ENCODE measurements at places on chromosomes 4 and X.

GRCh38 chr4:89196745-89197144 lies 85.4 kb downstream of the TIGD2 start:
- DNase-seq: no peak

DNA sequence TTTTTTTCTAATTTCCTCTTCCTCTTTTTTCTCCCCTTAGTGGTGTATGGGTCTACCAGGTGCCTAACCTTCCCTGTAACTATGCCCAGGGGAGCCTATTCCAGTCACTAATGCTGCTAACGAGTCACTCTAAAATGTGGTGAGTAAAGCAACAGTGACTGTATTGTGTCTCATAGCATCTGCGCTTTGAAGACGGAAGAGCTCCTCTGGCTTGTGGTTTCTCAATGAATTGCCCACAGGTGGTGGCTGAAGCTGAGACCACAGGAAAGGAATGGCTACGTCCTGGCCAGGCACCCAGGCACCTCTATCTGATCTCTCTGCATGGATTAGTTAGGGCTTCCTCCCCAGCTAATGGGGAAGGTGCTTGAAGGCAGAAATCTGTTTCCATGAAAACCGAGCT lies 763.5 kb upstream of the FRG1 start:
- no peak for DNase-seq

GRCh38 chrX:39456894-39457604 lies 640.7 kb downstream of the BCOR start:
- no peak for DNase-seq

DNA sequence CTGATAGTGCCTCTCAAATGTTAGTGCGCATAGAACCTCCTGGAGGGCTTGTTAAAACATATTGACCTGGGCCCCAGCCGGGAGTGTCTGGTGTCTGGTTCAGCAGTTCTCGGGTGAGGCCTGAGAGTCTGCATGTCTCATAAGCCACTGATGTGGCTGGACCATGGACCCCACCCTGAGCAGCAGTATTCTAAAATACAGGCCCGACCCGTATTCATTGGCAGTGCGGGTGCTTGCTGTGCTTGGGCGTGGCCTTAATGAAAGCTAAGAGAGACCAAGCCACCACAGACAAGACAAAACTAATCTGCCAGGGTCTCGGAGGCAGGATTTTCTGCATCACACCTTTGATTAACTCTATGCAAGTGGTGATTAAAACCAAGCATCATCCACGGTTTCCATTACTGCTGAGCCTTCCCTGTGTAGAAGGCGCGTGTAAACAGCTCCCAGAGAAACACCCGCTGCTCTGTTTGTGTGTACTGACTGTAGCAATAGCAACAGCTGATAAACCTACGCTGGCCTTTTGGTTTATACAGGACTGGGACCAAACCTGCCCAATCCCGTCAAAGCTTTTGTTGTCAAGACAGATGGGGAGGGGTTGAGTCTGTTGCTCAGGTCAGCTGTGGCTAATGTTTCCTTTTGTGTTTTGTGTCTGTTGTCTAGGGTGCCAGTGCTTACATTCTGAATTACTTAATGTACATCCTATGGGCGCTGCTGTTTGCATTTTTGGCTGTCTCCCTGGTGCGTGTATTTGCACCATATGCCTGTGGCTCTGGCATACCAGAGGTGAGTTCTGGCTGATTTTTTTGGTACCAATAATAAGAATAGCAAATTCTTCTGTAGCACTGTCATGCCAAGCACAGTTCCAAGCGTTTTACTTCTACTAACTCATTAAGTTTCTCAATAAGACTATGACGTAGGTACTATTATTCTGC lies 40.8 kb downstream of the CLCN4 start:
- DNase-seq: no peak

DNA sequence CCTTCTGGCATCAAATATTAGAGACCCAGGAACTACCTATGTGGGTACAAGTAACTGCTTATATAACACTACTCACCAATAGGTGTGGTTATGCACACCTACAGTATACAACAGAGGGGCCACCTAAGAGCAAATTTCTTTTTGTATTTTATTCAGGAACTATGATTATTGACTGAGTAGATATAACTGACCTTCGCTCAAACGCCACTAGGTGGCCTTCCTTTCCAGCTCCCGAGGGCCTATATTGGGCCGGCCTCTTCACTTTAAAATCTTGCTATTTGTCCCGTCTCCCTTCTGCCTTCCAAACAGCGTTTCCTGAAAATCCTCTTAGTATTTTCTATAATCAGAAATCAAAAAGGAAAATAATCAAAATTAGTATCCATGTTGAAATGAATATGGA lies 19.9 kb upstream of the PABPC5 start:
- DNase-seq: peak; percentile 1

- no peak for DNase-seq
Measured at GRCh38 chrX:10199212-10199611, 42.4 kb downstream of the CLCN4 start.

DNA sequence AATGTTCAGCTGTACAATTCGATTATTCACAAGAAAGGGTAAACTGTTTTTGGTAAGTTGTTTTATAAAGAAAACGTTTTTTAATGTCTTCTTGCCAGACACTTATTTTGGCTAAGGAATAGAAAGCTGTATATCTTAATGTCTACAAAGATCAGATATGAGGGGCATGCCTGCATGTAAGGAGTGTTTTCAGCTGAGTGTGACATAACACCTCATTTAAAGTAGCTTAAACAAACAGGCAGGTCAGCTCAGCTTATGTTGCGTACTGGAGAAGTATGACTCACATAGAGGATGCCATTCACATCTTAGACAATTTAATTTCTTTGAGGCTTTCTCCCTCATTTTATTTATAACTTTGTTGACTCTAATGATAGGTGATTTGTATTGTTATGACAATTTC lies 30.4 kb downstream of the LAMTOR3 start:
- no peak for DNase-seq

GRCh38 chr4:156803056-156803455 lies 168.5 kb downstream of the PDGFC start:
- DNase-seq: no peak

DNA sequence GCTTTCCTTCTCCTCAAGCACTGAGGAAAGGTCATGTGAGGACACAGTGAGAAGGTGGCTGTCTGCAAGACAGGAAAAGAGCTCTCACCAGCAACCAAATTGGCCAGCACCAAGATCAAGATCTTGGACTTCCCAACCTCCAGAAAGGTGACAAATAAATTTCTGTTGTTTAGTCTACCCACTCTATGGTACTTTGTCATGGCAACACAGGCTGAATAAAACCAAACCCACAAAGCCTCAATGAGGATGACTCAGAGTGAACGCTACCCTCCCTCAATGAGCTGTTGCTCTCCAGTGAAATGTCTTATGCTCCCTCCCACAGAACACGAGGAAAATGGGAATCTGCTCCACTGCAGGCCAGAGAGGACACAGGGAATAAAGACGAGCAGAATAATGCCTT lies 244.1 kb downstream of the RAB28 start:
- no peak for DNase-seq

- DNase-seq: no peak
Measured at GRCh38 chrX:44342866-44343265, 606 bp downstream of the EFHC2 start.

DNA sequence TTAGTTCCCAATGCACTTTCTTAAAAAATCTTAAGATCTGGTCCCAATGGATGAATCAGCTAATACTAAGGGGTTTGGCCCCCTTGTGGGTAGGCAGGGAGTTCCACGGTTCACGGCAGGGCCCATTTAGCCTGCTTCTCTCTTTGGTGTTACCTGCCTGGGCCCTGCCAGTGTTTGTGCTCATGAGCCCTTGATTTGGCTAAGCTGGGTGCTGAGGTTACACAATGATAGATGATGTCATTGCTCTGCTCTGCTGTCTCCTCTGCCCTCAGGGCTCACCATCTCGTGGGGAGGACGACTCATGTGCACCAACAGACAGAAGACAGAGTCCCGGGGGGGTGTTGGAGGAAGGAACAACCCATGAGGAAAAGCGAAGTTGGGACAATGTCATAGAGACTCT lies 24.4 kb downstream of the RTL5 start:
- no peak for DNase-seq

DNA sequence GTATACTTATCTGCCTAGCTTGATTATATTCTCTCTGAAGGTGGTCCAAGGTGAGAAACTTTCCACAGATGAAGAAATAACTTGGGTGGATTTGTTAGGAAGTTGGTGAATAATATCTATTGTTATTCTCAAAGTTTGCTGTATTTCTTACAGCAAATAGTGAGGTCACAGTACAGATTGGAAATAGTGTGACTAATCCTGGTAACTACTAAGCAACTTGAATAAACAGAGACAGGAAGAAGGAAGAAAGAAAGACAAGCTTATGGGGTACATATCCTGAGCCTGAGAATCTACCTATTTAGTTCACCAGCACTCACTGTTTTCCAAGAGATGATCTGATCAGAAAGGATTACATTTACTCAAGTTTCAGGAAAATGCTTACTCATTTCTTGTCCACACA lies 1416.1 kb downstream of the RPA4 start:
- DNase-seq: no peak

DNA sequence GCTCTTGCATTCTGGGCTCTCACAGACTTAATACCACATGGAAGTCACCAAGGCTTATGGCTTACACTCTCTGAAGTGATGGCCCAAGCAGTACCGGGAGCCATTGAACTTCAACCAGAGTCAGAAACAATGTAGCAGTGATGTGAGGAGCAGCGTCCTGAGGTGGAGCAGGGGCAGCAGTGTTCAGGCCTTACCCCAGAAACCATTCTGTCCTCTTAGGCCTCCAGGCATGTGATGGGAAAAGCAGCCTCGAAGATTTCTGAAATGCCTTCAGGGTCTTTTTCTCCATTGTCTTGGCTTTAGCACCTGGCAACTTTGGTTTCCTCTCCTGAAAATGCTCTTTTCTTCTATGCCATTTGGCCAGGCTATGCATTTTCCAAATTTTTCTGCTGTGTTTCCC lies 22.8 kb upstream of the PIN4 start:
- DNase-seq: no peak

GRCh38 chrX:45454290-45454689 lies 253.6 kb upstream of the DIPK2B start:
- no peak for DNase-seq

GRCh38 chr4:185346975-185347601 lies 48.6 kb downstream of the LRP2BP start:
- no peak for DNase-seq

GRCh38 chr4:142088906-142089305 lies 452.5 kb downstream of the IL15 start:
- no peak for DNase-seq

- no peak for DNase-seq
Measured at GRCh38 chrX:55839485-55839884, 121.9 kb downstream of the RRAGB start.

DNA sequence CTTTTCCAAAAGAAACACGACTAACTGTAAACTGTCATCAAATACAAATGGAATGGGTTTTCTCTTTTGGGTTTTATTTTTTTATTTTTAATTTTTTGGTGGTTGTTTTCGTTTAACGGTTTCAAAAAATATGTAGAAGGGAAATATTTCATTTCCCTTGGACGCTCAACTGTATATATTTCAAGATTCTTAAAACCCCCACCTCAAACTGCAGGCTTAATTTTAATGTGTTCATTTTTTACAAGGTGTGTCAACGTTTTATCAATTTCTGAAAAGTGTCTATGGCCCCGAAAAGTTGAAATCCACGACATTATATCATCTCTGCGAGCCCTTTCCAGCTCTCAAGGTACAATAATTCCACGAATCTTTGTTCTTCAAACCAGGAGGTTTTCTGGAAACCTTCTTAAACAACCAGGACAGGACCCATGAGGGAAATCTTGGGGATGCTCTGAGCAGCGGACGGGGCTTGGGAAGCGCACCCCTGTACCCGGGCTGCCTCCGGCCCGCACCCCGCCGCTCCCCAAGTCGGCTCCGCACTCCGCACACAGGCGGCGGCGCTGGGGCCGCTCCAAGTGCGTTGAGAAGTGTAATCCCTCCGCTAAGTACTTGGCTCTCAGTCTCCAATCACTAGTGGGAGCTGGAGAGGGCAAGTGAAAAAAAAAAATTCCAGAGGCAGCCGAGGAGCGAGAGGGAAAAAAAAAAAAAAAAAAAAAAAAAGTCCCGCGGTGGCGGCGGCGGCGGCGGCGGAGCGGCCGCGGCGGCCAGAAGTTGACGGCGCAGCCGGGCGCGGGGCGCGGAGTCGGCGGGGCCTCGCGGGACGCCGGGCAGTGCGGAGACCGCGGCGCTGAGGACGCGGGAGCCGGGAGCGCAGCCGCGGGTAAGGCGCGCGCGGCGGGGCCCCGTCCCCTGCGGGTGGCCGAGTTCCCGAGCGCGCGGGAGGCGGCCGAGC lies at the start of gene BMPR1B:
Gene BMPR1B, plus strand, starts transcription at position 764 of the 949 bp plus-strand sequence. CDS start 346,470 bp downstream, outside the sequence.
- no peak for DNase-seq

DNA sequence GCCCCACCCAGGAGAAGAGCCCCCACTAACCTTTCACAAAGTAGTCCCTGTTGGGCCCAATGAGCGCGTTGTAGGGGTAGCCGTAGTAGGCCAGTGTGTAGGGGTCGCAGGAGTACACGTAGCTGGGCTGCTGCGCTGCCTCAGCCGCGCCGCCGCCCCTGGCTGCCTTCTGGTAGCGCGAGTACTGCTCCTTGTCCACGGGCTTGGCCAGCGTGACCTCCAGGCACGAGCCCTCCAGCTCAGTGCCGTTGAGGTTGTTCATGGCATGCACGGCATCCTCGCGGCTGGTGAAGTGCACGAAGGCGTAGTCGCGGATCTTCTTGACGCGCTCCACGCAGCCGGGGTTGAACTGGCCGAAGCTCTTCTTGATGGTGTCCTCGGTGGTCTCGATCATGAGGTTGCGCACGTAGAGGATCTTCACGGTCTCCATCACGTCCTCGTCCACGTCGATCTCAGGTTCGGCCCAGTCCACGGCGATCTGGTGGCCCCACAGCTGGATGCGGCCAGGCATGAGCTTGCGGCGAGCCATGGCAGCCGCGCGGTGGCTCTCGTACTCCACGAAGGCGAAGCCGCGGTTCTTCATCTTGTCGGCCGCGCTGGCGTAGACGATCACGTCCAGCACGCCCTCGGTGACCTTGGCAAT lies 102.7 kb downstream of the CHRNA9 start:
- no peak for DNase-seq

DNA sequence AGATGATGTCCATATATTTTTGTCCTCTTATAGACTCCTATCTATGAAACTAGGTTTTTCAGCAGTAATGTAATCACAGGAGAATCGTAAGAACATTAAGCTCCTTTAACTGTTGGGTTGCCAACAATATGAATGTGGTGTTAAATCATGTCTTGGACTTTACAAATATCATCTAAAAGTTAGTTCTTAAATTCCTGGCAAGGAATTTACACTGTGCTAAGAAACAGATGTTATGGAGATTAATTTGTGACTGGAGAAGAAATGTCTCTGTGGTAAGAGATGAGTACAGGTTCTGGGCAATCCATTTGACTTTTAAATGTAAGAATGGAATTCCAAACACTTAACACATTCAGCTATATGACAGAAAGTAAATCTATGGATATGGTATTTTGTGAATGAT lies 34.6 kb downstream of the CNKSR2 start:
- DNase-seq: no peak

- no peak for DNase-seq
Measured at GRCh38 chr4:130214268-130214667, 1118.3 kb downstream of the C4orf33 start.

GRCh38 chr4:74311696-74312313 lies 3.5 kb downstream of the EPGN start:
- DNase-seq: peak; percentile 20

- no peak for DNase-seq
Measured at GRCh38 chr4:76434901-76435527, at the start of gene SHROOM3. Gene SHROOM3, plus strand, starts transcription at chr4:76435229. Its CDS starts 824 bp downstream, at chr4:76436053.

GRCh38 chr4:16289897-16290554 lies 63.8 kb upstream of the TAPT1 start:
- no peak for DNase-seq
